Large intestine (tissue), 12 donors: ENCODE measurements at places on chromosomes 7 and 10. TPM values are rescaled to one million over a fixed set of nuclear protein-coding genes. Genes with fewer than 3 reads are reported as not detected.

DENND11 gene
- polyA plus RNA-seq = 53.4 TPM

CYCS gene
- 117 TPM for polyA plus RNA-seq

ITIH5 gene
- 6.8 TPM for polyA plus RNA-seq

AASS gene
- polyA plus RNA-seq = 29.6 TPM
